NCI-H226 (cell line): ENCODE measurements at places on chromosomes 5 and 9.

- DNase-seq, result no peak
Observed at GRCh38 chr5:23840083-23840482, 332.7 kb downstream of the PRDM9 start.

DNA sequence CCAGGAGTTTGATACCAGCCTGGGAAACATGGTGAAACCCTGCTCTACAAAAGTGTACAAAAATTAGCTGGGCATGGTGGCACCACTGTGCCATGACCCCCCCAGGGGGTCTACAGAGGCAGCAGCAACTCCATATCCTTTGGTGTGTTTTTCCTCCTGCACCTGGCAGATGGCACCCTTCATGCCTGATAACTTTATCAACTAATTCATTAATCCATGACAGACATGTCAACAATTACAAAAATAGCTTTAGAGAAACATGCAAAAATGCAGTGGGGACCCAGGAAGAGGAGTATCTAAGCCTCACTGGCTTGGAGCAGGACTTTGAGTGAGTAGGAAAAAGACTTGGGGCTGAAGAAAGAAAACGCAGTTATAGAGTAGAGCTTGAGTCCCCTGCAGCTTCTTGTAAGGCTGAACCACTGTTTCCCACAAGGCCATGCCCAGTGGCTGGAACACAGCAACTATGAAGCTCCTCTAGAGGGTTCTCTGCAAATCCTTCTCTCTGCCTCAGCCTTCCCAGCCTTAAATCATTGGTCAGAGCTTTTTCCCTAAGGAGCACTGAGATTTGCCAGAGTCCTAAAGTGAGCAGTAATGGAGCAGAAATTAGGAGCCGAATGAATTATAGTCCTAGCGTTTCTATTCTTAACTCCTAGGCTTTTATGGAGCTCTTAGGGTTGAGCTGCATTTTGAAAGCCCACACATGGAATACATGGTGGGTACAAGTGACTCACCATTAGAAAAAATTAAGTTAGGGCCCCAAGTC is 25.5 kb upstream of the B4GALT1 start:
- no peak for DNase-seq

- no peak for DNase-seq
Observed at GRCh38 chr9:91908293-91908623, 41.8 kb downstream of the ROR2 start.

DNA sequence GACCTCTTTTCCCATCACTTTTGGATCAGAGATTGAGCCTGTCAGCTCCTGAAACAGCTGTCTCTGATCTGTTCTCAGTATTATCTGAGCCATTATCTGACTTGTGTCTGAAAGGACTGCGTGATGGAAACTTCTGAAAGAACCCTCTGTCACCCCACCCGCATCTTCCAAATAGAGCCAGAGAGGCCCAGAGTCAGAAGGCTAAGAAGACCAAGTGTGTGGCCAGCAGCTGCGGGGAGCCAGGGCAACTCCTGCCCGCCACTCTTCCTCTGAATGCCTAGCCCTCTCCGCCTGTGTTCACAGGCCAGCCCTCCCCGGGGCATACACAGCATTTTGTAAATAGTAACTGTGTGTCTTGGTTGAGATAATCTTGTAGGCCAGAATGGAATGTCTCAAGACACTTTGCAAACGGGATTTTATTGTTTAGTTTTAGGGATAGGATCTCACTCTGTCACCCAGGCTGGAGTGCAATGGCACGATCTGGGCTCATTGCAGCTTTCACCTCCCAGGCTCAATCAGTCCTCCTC is 92.7 kb downstream of the AOPEP start:
- DNase-seq, result no peak

- peak; percentile 77 for DNase-seq
Observed at GRCh38 chr5:110478895-110479294, 247.6 kb downstream of the TMEM232 start.

DNA sequence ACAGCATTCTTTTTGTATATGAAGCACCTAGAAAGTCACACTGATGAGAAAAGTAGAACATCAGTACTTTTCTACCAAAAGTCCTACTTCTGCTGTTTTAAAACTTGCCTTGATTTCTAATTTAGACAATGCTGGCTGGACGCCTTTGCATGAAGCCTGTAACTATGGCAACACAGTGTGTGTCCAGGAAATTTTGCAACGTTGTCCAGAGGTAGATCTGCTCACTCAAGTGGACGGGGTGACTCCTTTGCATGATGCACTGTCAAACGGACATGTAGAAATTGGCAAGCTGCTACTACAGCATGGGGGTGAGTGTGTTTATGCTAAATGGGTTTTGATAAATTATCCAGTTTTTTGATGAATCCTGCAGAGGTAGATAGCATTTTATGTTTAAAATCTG is 73.5 kb downstream of the SLF1 start:
- peak; percentile 84 for DNase-seq

GRCh38 chr5:41921874-41922273 is 3.2 kb upstream of the FBXO4 start:
- DNase-seq, result no peak

GRCh38 chr9:137967280-137967953 is 89.8 kb downstream of the CACNA1B start:
- no peak for DNase-seq

- DNase-seq, result peak; percentile 13
Observed at GRCh38 chr5:146340260-146341081, 1.8 kb downstream of the POU4F3 start.

DNA sequence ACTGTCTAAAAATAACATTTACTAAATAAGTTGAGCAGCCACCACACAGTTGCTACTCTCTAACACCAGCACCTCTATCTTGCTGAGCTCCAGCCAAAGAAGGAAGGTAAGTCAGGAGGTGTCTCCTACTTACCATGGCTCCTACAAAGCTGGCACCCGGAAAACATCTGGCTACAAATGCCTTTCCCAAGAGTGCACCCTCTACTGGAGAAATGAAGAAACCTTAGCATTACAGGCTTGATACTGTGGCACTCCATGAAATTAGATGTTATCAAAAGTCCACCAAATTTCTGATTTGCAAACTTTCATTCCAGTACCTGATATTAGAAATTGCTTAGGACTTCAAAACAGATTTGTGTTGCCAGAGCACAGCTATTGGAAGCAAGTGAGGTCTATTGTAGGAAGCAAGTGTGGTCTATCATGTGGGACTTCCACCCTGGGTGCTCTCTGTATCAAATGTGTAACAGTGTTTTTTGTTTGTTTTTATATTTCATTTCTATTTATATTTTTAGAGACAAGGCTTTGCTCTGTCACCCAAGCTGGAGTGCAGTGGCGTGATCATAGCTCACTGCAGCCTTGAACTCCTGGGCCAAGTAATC is 25.7 kb upstream of the RFK start:
- no peak for DNase-seq

DNA sequence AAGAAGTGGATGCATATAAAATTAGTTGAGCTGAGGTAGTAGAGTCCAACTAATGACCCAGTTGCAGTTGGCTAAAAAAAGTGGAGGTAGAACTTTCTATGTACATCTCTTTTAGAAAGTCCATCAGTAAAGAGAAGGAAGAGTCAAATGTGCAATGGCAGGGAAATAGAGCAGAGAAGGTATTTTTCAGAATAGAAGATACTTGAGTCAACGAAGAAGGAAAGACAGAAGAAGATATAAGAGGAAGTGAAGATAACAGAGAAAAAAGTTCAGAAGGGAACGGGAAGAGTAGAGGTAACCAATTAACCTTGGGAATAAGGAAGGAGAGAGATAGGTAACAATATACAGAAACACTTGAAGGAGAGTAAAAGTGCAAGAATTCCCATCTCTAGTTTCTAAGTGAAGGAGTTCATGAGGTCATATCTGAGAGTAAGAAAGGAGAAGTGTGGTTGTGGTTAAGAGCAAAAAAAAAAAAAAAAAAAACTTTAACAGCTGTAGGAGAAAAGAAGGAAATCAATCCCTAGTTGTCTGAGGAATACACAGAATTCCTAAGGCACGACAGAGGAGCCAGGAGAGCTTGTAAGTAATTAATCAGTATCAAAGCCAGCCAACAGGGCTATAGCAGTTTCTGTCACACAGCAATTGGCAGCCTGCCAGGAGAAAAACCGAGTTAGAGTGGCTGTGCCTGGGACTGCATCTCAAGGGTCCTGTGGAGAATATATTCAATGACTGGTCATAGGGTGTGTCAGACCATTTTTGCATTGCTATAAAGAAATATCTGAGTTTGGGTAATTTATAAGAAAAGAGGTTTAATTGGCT is 61.0 kb downstream of the ARL15 start:
- DNase-seq, result peak; percentile 66

DNA sequence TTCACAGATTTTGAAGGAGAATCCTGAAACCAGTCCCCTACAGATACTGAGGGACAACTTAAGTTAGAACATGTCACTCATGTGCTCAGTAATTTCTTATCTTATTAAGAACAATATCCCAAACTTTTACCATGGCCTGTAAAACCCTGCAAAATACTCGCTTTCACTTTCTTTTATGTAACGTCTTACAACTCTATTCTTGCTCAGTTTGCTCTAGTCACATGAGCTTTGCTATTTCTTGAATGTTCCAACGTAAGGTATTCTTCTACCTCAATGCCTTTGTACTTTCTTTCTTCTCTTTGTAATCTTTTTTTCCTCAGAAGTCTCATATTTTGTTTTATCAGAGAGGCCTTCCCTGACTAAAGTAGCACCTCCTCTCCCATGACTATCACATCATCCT is 14.1 kb downstream of the TMEM38B start:
- no peak for DNase-seq

GRCh38 chr5:39262981-39263380 is 43.6 kb upstream of the FYB1 start:
- DNase-seq, result no peak

GRCh38 chr5:76384705-76385104 is 18.4 kb upstream of the IQGAP2 start:
- DNase-seq, result no peak

DNA sequence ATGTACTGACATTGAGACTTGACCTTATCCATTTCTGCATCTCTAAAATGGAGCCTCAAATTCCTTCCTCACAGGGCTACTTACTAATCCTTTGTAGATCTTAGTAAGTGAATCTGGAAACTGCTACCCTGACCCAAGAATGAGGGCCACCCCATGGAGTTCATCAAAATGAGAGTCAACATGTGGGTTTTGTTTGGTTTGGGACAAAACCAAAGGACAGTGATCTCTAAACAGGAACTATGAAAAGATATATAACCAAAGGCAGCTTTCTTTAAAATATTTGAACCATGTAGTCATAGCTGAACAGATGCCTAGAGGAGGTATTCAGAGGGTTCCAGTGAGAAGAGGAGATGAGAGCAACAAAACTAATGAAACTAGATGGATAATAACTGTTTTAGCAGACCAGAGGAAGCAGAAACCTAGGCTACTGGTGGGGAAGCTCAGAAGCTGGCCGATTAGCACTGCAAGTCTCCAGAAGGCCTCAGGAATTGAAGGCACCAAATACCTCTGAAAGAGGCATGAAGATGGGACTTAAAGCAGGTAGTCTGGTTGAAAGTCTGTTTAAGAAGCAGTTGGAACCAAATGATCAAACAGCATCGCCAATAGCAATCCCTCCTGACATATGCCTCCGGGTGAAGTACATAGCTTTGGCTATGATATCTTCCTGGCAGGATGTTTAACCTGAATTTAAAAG is 45.8 kb downstream of the THOC3 start:
- DNase-seq, result peak; percentile 58

DNA sequence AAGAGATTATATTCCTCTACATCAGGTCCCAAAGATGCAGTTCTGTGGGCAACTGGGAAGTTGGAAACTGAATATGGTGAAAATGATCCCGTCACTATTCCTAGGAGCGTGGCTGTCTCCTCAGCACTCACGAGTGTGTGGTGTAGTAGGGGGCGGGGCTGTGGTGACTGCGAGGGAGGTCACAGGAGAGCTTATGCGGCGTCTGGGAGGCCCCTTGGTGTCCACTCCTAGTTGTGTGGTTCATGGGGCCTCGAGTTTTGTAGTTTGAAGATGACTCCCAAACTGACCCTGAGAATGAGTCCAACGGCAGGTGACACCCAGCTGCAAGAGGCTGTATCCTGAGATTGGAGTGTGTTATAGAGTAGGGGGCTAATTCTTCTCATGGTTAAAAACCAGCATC is 68.2 kb downstream of the MVB12B start:
- no peak for DNase-seq

- DNase-seq, result no peak
Observed at GRCh38 chr5:1824903-1825841, 24.0 kb downstream of the NDUFS6 start.

GRCh38 chr5:146548781-146549449 is 32.9 kb upstream of the GPR151 start:
- DNase-seq, result no peak

DNA sequence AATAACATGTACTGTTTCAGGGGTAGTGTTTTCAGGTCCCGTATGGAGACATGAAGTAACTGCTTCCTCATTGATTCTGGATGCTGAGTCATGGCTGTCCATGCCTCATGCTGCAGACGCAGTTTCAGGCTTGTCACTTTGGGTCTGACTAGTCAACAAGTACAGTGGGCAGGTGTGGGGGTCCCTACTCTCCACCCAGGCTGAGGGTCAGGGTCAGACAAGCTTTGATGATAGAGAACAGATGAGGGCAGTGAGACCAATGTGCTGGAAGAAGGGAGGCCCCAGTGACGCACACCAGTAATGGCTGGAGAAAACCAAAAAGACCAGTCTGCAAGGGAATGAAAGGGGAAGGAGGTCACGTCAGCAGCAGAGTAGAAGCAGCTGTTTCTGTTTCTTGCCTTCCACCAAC is 80.0 kb upstream of the NFIL3 start:
- DNase-seq, result no peak

DNA sequence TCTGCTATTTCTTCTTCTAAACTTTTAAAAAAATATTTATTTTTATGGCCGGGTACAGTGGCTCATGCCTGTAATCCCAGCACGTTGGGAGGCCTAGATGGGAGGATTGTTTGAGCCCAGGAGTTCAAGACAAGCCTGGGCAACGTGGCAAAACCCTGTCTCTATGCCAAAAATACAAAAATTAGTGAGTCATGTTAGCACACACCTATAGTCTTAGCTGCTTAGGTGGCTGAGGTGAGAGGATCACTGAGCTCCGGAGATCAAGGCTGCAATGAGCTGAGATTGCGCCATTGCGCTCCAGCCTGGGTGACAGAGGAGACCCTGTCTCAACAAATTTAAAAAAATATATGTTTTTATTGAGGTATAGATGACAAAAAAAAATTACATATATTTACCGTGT is 5.6 kb downstream of the AP3S1 start:
- DNase-seq, result no peak

DNA sequence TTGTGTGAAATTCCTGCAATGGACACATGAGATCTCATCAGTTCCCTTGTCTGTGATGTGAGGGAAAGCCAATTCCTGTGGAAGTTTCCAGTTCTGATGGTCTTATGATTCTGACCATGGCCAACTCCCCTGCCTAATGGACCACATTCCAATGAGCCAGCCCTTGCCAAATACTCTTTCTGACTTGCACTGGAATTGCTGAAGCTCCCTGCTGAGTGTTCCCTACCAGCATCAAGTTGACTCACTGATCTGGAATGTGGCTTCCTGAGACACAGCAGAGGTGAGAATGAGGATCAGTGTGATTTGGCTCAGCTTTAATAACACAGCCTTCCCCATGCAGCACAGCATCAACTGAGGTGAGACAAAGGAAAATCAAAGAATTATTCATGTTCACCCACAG is 427.8 kb downstream of the KDM4C start:
- DNase-seq, result peak; percentile 98
